Esophagus mucosa (tissue), 1 donor: ENCODE measurements at places on chromosomes 7 and 10. TPM values are rescaled to one million over a fixed set of nuclear protein-coding genes. Genes with fewer than 3 reads are reported as not detected.
A peak's percentile ranks its signal among the peaks of the same experiment; 100 is the strongest.

GRCh38 chr7:121398246-121398645, 2.1 kb upstream of the FAM3C start:
- ATAC-seq, result no peak

Gene HYCC1
- 44.2 TPM for total RNA-seq

DNA sequence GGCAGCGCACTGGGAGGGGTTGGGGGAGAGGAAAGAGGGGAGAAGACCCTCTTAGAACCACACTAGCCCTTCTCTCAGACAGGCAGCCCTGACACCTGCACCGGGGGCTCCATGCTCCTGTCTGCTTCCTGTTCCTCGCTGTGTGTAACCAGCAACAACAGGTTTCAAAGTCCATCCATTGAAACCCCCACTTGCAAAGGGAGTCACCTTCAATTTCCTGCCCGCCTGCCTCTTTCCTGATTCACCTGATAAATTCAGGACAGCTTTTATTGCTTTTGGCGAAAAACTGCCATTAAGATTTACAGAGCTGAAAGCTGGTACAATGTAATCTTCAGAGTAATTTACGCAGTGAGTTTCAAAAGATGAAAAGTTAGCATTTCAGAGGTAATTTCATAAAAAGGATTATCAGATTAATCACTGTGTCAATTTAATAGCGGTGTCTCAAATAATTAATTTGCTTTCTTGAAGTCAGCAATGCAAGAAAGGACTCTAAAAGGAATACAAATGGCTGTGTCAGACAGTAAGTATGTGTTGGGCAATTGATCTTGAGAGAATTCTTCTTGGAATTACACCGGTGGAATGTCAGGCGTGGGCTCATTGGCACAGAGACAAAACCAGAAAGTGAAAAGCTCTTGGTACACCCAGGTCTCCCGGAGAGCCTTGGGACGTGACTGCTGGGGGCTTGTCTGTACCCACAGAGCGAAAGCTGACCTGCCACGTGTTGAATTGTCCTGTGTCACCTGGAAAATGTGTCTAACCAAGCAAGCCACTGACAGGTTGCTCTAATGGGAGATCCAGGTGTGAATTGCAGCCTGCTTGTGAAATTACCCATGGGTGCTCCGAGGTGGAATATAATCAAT, 60.7 kb downstream of the TMEM209 start:
- no peak for ATAC-seq

Gene NEURL1
- total RNA-seq, result 0.16 TPM

Gene PTN
- 28.6 TPM for total RNA-seq

Gene GJD4
- total RNA-seq, result not detected

DNA sequence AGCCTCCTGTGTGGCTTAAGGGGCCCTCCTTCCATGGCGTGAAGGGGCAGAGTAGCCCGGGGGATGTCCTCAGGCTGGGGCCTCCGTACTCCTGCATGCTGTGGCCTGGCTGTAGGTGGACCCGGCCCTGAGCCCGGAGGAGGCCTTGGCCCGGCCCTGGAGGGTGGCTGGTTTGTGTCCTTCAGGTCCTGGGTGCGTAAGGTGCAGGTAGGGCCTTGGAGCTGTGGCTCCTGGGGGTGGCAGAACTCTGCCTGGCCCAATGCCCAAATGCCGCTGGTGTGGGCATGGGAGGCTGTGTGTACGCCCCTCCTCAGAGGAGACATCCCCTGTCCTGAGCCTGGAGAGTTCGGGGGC, 26.9 kb upstream of the AMZ1 start:
- ATAC-seq, result no peak

- ATAC-seq, result no peak
Observed at GRCh38 chr7:68265258-68265657, 1268.6 kb downstream of the TYW1 start.

DNA sequence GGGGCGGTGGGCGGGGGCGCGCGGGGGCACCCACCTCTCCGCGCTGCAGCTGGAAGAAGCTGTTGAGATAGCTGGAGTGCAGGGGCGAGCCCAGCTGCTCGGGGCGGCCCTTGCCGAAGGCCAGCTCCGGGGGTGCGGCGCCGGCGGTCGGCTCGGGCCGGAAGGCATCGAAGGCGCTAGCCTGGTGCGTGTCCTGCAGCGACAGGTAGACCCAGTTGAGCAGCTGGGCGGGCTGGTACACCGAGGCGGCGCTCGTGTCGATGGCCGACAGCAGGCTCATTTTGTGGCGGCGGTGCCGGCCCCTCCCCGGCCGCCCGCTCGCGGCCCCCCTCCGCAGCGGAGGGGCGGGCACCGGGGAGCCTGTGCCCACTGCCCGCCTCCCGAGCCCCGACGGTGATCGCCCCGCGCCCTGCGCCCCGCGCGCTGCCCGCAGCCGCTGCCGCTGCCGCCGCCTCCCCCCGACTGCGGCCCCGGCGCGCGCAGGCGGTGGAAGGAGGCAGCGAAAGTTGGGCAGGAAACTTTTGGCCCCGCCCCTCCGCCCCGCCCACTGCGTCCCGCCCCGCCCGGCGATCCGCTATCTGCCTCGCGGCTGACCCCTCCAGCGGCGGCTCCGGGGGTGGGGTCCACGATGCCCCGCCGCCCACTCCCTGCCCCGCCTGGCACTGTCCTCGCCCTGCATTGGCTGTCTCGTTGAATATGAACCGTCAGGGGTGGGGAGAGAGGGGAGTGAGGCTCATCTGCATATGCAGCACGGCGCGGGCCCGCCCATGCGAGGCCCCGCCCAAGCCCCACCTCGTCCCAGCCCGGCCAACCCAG, at the start of gene ZCCHC24:
TSS of gene ZCCHC24 (minus strand) at position 464 of the 816 bp plus-strand sequence. CDS start at position 280, 184 bp downstream.
- peak; percentile 97 for ATAC-seq

DNA sequence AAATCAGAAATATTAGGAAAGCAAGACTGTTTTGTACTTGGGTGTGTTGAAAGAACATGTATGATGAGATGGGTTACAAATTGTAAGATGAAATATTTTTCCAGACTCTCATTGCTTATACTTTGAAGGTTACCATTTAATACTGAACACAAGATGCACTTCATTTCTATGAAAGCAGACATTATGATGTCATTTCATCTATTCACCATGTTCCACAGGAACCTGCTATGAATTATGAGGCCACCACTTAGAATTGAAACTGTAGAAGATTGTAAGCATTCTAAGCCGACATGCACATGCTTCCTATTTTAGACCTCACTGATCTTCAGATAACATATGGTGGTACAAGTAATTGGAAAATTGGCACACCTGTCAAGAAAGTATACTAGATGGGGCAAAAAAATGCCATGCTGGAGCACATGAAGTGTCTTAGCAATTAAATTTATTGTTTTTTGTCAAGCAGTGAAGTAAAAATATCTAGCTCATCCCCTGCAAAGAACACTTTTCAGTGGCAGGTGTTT, 195.0 kb downstream of the PHF14 start:
- no peak for ATAC-seq

DNA sequence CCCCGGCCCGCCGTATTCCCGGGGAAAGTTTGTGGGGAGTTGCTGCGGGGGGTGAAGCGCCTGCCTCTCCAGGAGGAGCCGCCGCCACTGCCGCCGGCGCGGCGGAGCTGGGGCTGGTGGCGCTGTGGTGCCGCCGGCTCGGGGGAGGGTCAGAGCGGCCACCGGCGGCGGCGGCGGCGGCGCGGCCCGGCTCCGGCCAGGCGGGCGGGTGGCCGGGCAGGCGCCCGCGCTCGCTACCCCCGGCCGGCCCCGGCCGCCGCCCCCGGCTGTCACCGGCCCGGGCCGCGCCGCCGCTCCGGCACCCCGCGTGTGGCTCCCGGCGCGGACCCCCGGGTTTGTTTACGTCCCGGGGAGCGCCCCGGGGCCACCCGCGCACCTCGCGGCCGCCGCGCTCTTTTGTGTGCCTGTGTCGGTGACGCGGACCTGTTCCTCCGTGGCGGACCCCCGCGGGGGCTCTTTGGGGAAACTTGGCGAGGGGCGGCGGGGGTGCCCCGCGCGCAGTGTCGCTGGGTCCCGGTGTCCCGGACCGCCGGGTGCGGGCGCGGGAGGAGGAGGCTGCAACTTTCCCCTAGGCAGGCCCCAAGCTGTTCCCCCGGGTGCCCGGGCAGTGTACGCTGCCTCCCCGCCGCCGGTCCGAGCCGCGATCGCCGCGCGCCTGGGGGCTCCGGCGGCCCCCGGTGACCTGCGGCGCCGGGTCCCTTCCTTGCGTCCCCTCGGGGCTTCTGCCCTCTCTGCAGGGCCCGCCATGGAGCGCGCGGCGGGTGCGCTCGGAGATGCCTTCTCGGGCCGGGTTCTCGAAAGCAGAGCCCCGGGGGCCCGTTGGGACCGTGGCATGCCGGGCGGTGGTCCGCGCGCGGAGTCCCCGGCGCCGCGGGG, 593 bp upstream of the CUX1 start:
- ATAC-seq, result peak; percentile 22

DNA sequence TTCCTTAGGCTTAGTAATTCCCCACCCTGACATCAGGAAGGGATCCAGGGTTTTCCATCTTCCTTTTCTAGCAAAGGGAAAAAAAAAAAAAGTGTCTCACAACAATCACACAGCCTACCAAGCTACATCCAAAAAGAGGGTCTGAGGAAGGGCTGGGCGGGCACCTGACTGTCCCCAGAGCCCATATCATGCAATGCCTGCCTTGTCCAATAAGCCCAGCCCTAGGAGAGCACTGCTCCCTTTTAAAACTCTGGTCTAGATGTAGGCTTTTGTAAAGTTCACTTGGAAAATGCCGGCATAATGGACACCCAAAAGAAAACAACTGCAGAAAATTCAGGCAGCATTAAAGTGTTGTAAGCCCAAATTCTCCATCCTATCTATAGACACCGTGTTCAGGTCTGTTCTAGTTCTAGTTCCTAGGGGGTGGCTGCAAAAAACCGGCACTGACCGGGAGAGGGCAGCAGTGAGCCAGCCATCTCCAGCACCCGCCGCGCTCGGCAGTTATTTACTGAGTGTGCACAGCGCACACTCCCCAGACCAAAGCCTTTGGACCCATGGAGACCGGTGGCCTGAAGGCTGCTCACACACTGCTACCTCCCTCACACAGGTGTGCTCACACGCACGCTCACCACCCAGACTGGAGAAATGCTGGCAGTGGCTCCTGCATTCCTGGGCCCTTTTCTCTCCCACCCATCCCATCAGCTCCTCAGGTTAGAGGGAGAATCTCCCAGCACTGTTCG, 48.7 kb downstream of the PODXL start:
- ATAC-seq, result peak; percentile 82

Gene AFAP1L2
- total RNA-seq, result 22.8 TPM

DNA sequence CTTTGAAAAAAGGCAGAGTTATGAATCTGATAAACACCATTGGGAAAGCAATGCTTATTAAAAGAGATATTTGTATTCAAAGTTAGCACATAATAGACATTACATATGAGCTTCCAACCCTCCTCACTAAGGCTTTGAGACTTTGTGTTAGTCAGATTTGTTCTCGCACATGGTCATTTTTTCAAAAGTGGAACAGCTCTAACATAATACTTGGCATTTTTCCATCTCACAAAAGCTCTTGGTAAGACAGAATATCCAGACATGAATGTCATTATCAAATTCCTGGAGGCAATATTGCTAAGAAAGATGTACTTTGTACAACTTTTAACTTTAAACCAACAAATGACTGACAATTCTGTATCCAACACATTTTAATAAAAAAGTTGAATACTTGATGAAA, 292.4 kb upstream of the SMIM30 start:
- ATAC-seq, result no peak
